ENCODE measurements at places on chromosomes 7 and 10. TPM values are rescaled to one million over a fixed set of nuclear protein-coding genes. Genes with fewer than 3 reads are reported as not detected.

DNA sequence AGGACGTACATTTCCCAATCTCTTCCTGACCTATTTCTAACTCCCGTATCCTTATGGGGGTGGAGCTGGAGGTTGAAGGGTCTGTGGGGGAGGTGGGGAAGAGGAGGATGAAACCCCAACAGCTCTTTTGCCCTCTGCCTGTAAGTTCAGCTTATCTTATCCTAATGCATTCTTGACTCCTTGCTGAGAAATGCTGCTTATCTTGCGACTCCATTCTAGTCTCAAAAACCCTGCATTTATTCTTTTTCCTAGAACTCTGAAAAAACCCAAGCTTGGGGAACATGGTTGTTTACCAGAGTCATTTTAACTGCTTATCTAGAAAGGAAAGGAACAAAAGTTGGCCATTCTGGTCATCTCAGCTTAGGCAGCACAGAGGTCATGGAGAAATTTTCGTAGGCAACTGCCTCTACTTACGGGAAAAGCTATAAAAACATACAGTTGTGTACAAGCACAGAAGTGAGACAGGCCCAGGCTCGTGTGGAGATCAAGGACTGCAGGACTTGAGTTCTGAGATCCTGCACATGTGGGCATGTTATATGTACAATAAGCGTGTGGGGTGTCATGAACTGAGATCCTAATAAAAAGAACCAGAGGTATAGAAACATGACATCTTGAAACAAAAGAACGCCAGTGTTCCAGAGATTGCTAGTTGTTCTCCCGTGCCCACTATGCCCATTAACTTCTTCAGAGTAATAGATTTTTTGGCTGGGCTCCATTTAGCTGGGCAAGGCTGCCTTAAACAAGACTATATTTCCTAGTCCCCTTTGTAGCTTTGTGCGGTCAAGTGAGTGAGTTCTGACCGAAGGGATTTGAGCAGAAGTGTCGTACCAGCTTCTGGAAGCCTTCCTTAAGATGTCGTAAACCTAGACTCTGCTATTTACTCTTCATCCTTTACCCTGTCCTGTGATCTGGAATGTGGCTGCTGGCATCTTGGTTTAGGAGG is 9.6 kb downstream of the INMT start:
- no peak for DNase-seq

GRCh38 chr10:69068549-69068948 is 19.4 kb upstream of the SRGN start:
- no peak for DNase-seq

DNA sequence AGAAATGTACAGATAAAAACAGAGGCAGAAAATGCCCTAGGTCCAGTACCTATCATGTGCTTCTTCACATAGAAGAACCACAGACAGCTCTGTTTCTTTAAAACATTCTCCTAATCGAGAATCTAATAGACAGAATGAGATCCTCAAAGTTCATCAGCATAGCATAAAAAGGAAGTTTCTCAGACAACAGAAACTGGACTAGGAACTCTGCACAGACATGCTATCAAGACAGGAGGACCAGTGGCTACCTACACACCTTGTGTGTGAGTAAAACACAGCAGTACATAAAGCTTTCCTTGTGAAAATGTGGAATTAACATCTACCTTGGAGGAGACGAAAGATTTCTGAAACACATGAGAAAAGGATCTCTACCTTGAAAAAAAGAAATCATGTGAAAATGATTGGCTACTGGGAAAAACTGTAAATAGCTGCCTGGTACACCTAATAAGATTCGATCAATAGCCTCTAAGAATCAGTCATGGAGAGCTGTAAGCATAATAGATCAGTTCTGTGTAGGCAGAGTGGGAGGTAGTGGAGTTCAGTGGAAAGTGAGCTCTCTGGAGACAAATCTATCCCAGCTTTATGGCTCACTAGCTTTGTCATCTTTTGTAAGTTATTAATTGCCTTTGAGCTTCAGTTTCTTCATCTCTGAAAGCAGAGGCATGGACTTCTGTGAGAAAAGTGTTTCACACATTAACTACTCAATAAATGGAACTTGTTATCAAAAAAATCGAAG is 26.7 kb downstream of the ELAPOR2 start:
- no peak for DNase-seq

GRCh38 chr7:87635921-87636320 is 7.7 kb downstream of the RUNDC3B start:
- no peak for DNase-seq

- DNase-seq, result no peak
These were observed 216.9 kb upstream of the GALNT17 start for GRCh38 chr7:70915067-70915466.

- no peak for DNase-seq
These were observed 48.5 kb upstream of the PHYHIPL start for GRCh38 chr10:59127991-59128390.

- no peak for DNase-seq
These were observed 135.8 kb downstream of the MAPK8 start for GRCh38 chr10:48442090-48442808.

- no peak for DNase-seq
These were observed 39.6 kb upstream of the SYPL1 start for GRCh38 chr7:106151459-106152312.

- no peak for DNase-seq
These were observed 75.7 kb downstream of the REEP3 start for GRCh38 chr10:63596924-63597323.

- no peak for DNase-seq
These were observed 42.8 kb upstream of the MTURN start for GRCh38 chr7:30091987-30092386.

DNA sequence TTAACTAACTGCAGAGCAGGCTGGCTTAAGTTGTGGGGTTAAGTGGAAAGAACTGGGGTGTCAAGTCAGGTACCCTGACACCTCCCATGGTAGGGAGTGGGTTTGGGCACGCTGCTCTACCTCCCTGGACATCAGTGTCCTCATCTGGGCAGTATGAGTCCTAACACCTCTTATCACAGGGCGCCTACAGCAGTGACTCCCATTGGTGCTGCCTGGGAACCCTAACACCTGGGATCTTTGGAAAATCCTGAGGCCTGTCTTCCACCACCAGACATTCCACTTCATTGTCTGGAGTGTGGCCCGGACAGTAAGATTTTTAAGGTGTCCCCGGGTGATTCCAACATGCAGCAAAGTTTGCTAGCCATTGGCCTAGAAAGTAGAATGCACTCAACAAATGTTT is 239.1 kb downstream of the SKAP2 start:
- DNase-seq, result no peak

DNA sequence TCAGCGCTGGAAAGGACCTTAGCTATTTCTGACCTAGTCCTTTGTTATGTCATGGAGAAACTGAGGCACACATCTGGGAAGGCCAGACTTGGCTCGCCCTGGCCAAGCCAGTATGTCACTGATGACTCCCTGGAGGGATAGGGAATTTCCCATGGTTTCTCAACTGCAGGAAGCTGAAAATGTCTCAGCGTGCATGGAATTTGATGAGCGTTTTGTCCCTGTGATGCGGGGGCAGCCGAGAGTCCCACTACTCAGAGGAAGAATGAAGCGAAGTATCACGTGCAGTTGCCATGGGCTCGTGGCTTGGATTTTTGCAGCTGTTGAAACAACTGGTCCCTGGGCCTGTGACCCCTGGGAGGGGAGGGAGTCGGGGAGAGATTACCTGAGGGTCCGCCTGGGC is 44.8 kb downstream of the CLIP2 start:
- no peak for DNase-seq

- DNase-seq, result no peak
These were observed at the start of gene FAM241B for GRCh38 chr10:69629897-69630650. Gene FAM241B (plus strand): TSS chr10:69630247. CDS start chr10:69631744, 1,497 bp downstream.

DNA sequence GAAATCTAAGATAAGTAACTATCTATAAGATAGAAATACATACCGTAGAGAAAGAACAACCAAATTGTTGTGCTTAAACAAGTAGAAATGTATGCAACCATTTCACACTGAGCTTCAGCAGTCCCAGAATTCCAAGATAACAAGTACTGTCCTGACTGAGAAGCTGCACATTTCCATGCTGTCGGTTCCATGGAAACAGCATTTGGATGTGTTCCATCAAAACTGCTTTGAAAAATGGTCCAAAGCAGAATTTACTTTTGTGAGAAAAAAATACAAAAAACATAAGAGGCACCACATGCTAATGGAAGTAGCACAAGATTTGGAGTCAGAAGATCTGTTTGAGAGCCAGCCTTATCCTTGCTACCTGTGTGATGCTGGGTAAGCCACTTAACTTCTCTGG is 92.6 kb downstream of the MTERF1 start:
- no peak for DNase-seq

DNA sequence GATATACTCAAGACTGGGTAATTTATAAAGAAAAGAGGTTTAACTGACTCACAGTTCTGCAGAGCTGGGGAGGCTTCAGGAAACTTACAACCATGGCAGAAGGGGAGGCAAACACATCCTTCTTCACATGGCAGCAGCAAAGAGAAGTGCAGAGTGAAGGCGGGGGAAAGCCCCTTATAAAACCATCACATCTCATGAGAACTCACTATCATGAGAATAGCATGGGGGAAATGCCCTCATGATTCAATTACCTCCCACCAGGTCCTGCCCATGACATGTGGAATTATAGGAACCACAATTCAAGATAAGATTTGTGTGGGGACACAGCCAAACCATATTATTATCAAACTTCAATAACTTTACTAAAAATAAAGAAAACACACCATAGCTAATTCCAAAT is 30.4 kb upstream of the JAZF1 start:
- no peak for DNase-seq

GRCh38 chr7:52500841-52501240 is 534.6 kb upstream of the POM121L12 start:
- DNase-seq, result no peak

DNA sequence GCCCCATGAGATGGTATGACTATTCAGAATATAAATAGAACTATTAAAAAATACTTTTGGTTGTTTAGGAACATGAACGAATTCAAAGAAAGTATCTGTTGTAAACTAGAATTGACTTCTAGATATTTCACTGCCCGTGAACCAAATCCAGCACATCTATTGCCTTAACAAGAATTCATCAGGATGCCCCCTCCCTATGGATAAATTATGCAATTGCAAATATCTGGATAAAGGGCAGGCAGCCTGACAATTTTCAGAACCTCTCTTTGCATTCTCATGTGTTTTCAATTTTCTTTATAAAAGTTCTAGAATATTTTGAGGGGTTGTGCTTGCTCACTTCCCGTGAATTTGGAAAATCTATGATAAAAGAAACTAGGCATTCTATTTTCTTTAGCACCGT is 822.1 kb upstream of the SORCS1 start:
- DNase-seq, result no peak

DNA sequence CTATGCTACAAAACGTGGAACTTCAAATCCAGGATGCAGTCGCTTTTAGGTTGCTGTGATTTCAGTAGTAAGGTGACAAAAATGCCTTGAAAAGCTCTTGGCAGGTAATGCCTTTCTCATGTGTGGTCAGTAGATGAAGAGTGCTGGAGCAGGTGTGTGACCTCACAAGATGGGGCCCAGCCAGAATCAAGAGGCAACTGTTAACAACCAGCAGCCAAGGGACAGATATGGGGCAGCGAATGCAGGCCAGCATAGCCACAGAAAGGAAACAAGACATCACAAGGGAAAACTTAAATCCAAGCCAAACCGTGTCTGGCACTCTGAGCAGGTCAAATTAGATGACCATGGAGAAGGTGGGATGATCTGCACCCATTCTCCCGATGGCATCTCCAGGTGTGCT is 12.3 kb downstream of the HUS1 start:
- DNase-seq, result no peak

DNA sequence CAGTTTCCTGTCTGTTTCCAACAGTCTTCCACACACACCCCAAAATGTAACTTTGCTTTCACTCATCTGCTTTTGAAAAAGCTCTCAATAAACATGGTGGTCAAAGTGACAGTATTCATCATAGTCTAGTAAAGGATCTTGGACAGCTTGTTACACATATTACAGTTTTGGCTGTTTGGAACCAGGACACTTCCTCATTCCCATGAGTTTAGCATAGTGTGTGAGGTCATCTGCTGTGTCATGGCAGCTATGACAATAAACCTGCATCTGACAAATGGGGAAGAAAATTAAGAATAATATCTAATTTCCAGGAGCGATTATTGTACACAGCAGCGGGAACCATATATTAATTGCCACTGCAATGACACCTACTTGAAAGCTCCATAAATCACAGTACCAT is 184.3 kb upstream of the SLC26A5 start:
- DNase-seq, result no peak

GRCh38 chr10:98463976-98464754 is 17.4 kb upstream of the HPS1 start:
- DNase-seq, result no peak

- DNase-seq, result no peak
These were observed 80.1 kb upstream of the RPA3 start for GRCh38 chr7:7798510-7798909.

DNA sequence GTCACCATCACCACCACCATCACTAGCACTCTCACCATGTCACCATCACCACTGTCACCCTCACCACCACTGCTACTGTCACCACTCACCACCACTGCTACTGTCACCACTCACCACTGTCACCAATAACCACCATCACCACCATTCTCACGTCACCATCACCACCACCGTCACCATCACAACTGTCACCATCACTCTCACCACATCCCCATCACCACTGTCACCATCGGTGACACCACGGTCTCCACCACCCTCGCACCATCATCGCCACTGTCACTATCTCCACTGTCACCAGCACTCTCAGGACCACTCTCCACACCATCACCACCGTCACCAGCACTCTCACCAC is 130.4 kb downstream of the MAD1L1 start:
- DNase-seq, result no peak

DNA sequence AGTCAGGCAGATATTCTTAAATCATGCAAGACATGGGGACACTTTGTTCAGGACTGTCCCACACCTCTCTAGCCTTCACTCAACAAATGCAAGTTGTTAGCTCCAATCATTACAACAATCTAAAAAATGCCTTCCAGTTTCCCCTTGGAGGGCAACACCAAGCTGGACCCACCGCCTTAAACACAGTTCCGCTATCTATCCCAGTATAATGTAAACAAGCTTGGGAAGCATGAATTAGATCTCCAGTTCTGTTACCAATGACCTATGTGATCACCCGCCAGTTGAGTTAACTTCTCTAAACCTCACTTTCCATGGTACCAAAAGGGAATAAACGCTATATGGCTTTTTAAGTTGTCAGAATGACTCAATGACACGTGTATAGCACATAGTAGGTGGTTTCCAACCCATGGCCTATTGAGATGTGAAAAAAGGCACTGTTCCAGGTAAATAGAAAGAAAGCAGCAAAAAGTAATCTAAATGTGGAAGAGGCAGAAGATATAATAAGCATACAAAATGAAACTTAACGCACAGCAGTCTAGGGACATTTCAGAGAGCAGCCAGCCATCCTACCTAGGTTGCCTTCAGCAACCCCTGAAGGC is 2.4 kb upstream of the REEP3 start:
- DNase-seq, result no peak

The ABCB4 gene
- 0.67 TPM for total RNA-seq

The WAC gene
- total RNA-seq, result 102 TPM

The ZNF107 gene
- 36.7 TPM for total RNA-seq

The PNLIPRP2 gene
- not detected for total RNA-seq

The STEAP4 gene
- total RNA-seq, result not detected

The RSPH10B gene
- total RNA-seq, result 3.4 TPM

The NANOS1 gene
- total RNA-seq, result 3.1 TPM

The MBLAC1 gene
- not detected for total RNA-seq

The NACAD gene
- total RNA-seq, result not detected

The ARHGAP19 gene
- total RNA-seq, result 10.4 TPM
